ENCODE measurements at places on chromosomes 2 and 18. TPM values are rescaled to one million over a fixed set of nuclear protein-coding genes. Genes with fewer than 3 reads are reported as not detected.

GRCh38 chr18:46275370-46275769 lies 171.2 kb downstream of the HAUS1 start:
- no peak overlapping the region for H3K4me3 ChIP-seq
- peaks cover 9% of the 10 kb centered on the region for H3K4me1 ChIP-seq
- no peaks in the 10 kb centered on the region for H3K36me3 ChIP-seq

- no peaks in the 10 kb centered on the region for H3K27me3 ChIP-seq
- no peak for DNase-seq
- no peak overlapping the region for H3K27ac ChIP-seq
- H3K36me3 ChIP-seq = no peaks in the 10 kb centered on the region
- H3K4me3 ChIP-seq = no peak overlapping the region
- no peaks in the 10 kb centered on the region for H3K4me1 ChIP-seq
Measured at GRCh38 chr18:48889981-48890762, 60.6 kb downstream of the SMAD7 start.

DNA sequence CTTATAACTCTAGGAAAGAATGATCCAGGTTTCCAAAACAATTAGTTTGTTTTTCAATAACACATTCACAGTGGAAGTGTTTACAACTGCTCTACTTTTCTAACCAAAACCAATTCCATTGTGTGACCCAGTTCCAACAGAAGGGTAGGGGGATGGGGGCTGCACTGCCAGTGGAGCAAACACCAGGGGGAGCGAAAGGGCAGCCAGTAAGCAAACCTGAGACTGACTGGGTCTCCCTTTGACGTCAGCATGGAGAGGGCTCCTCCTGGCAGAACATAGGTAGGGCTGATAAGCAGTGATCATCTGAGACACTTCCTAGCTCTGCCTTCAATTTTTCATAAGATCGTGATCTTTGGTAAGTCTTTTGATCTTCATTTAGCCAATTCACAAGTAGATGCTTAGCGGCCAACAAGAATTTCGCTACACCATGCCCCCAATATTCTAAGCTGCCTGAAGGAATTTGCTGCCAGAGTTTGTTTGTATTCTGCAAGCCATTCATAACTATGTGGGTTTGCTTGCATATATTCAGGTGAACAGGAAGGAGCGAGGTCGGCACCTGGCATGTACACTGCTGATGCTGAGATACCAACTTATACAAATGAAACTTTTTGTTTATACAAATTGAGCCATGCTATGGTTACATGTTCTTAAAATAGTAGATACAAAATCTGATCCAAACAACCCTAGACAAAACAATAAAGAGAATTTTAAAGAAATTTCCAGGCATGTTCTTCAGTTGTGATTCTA lies 45.9 kb downstream of the ST6GAL2 start:
- H3K27ac ChIP-seq = no peak overlapping the region
- H3K4me1 ChIP-seq = no peaks in the 10 kb centered on the region
- H3K4me3 ChIP-seq = no peak overlapping the region
- DNase-seq = no peak

DNA sequence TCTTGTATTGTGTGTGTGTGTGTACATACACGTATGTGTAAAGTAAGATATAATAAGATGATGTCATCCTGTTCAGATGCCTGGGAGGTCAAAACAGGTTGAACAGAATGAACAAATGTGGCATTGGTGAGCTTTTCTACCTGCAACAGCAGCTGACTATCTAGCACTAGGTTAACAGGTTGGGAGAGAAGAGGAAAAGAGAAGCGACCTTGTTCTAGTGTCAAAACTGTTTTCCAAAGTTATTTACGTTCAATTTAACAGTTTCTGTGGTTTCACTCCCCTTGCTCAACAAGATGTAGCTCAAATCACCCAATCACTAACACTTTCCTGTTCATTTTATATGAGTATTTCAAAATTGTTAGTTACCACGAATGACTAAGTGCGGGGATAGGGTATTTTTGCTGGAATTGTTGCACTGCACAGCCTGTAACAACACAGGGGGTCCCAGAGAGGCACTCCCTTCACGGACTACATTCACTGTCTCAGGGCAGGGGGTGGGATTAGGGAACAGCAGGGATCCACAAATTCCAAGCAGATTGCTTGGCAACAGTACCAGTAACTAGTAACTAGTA lies 67.5 kb upstream of the DTNB start:
- no peak overlapping the region for H3K4me3 ChIP-seq
- H3K27ac ChIP-seq = no peak overlapping the region
- H3K27me3 ChIP-seq = no peaks in the 10 kb centered on the region

- peaks cover 79% of the 10 kb centered on the region for H3K27me3 ChIP-seq
- peaks cover 9% of the 10 kb centered on the region for H3K4me1 ChIP-seq
- H3K27ac ChIP-seq = no peak overlapping the region
- H3K36me3 ChIP-seq = no peaks in the 10 kb centered on the region
- H3K4me3 ChIP-seq = no peak overlapping the region
- no peak for DNase-seq
Measured at GRCh38 chr2:218996937-218997336, 3.7 kb upstream of the CRYBA2 start.

GRCh38 chr2:5322396-5322795 lies 369.8 kb upstream of the SOX11 start:
- no peaks in the 10 kb centered on the region for H3K4me1 ChIP-seq
- DNase-seq = no peak
- H3K27me3 ChIP-seq = no peaks in the 10 kb centered on the region
- no peaks in the 10 kb centered on the region for H3K36me3 ChIP-seq
- no peak overlapping the region for H3K4me3 ChIP-seq

- no peaks in the 10 kb centered on the region for H3K27me3 ChIP-seq
- H3K27ac ChIP-seq = no peak overlapping the region
- DNase-seq = no peak
- no peaks in the 10 kb centered on the region for H3K4me1 ChIP-seq
- no peak overlapping the region for H3K4me3 ChIP-seq
Measured at GRCh38 chr18:56189615-56190014, 448.8 kb downstream of the TXNL1 start.

DNA sequence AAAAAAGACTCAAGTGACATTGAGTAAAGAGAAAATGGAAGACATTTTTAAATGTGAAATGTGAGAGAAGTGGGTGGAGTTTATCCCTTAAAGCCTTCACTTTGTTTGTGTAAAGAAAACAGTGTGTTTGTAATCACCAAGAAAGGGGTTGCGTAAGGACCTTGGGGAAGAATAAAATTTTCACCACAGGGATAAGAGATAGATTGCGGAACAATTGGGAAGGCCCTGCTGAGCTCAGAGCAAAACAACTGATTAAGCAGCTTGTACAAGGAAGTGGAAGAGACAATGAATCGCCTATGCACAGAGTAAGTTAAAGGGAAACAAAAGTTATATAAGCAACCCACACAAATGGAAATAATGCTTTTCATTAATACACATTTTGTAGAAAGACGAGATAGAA lies 327.7 kb downstream of the RAD51AP2 start:
- no peaks in the 10 kb centered on the region for H3K27me3 ChIP-seq
- no peak overlapping the region for H3K27ac ChIP-seq
- H3K36me3 ChIP-seq = no peaks in the 10 kb centered on the region
- no peak for DNase-seq
- no peak overlapping the region for H3K4me3 ChIP-seq

- DNase-seq = no peak
- no peaks in the 10 kb centered on the region for H3K36me3 ChIP-seq
- H3K27ac ChIP-seq = no peak overlapping the region
- H3K4me1 ChIP-seq = no peaks in the 10 kb centered on the region
Measured at GRCh38 chr2:109102588-109103233, 26.3 kb upstream of the SH3RF3 start.

DNA sequence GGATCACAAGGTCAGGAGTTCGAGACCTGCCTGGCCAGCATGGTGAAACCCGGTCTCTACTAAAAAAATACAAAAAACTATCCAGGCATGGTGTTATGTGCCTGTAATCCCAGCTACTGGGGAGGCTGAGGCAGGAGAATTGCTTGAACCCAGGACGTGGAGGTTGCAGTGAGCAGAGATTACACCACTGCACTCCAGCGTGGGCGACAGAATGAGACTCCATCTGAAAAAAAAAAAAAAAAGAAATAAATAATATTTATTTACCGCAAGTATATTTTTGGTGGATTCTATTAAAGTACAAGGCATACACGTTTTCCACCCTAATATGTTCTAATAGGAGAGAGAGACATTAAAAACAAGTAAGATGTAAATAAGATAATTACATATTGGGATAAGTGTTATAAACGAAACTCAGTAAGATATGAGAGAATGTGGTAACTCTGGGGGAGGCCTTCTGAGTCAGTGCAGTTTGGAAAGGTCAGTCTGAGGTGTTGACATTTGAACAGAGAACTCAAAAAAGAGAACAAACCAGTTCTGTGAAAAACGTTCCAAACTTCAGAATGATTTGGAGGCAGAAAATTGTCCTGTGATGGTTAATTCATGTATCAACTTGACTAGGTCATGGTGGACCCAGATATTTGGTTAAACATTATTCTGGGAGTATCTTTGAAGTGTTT lies 8.8 kb upstream of the POLI start:
- no peaks in the 10 kb centered on the region for H3K36me3 ChIP-seq
- no peaks in the 10 kb centered on the region for H3K4me1 ChIP-seq
- DNase-seq = no peak
- no peak overlapping the region for H3K4me3 ChIP-seq

RBKS gene
- total RNA-seq = 1.6 TPM

NTSR2 gene
- not detected for total RNA-seq

CPSF3 gene
- total RNA-seq = 40.3 TPM

CLEC4F gene
- not detected for total RNA-seq

RNF144A gene
- total RNA-seq = 4.9 TPM
